IPS-NIHi11 (cell line): ENCODE measurements at places on chromosomes 6 and 20.

GRCh38 chr20:39630215-39630908 is 668.2 kb downstream of the DHX35 start:
- DNase-seq: no peak

GRCh38 chr6:23446469-23446967 is 679.5 kb upstream of the NRSN1 start:
- DNase-seq: peak; percentile 19

- DNase-seq: no peak
Measured at GRCh38 chr6:148082044-148082443, 260.6 kb upstream of the SASH1 start.

GRCh38 chr6:137699031-137699683 is 167.9 kb upstream of the TNFAIP3 start:
- DNase-seq: no peak

DNA sequence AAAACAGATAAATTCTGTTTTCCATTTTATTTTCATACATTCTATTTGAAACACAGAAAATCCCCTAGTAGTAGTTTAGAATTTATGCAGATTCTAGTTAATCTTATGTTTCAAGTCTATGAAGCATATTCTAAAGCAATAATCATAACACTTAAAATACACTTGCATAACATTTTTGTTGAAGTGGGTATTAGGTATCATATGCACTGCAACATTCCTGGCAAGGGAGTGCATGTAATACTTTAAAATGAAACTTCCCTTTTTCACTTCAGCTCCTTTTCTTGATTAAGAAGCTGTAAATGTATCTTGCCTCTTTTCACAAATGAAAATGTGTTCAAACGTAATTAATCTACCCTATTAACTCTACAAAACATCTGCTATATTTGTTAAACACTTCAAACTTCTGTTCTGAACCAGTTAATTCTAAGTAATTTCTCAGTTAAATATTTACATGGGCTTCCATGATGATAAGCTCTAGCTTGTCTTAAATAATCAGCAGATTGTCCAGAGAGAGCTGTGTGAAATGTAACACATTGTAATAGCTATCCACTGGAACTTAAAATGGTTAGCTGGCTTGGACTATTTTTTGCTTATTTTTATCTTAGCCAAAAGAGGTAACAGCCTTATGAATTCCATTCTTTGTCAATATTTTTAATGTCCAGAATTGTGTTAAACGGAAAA is 192.8 kb downstream of the COL19A1 start:
- DNase-seq: no peak

GRCh38 chr6:89554106-89554505 is 84.4 kb downstream of the LYRM2 start:
- no peak for DNase-seq

GRCh38 chr6:17116117-17116440 is 14.2 kb downstream of the STMND1 start:
- DNase-seq: no peak

DNA sequence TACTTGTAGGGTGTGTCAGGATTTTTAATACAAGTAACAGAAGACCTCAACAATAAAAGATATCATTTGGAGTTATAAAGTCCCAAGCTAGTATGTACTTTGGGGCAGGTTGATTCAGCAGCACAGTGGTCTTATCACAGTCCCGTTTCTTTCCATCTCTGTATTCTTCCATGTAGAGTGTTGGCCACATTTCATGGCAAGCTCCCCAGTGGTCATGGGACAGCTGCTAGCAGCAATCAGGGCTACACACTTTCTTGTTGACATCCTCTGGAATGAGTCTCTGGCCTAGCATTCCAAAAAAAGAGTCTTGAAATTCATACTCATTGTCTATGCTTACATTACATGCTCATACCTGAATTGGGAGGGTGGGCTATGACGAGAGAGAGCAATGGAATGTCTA is 53.2 kb downstream of the SOBP start:
- no peak for DNase-seq

GRCh38 chr6:166228839-166229528 is 61.3 kb upstream of the TBXT start:
- no peak for DNase-seq

- DNase-seq: peak; percentile 44
Measured at GRCh38 chr20:2865630-2866029, 7.7 kb upstream of the PTPRA start.

- peak; percentile 48 for DNase-seq
Measured at GRCh38 chr6:112180095-112180820, 74.1 kb downstream of the LAMA4 start.

DNA sequence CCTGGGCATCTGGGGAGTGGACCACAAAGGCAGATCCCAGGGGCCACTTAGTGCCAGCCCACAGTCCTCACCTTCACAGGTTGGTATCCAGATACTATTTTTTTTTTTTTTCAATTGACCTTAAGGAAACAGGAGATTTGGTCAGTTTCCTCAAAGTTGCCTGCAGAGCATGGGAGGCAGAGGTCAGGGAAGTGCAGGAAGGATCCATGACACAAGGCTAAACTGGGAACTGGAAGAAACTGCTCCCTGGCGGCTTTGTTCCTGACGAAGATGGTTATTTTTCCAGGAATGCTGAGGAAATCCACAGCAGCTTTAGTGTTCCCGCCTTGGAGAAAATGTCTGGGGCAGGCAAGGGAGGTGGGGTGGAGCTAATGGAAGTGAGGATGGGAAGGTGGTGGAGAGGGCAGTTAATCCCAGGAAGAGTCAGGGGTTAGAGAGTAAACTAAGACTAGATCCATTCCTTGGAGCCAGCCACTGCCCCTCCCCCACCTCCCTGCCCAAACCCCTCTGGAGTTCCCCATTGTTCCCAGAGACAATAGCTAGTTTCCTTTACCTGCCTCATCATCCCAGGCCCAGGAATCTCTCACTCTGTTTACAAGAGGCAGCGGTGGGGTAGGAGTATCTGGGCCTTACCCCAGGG is 14.3 kb upstream of the MYMX start:
- DNase-seq: peak; percentile 63

DNA sequence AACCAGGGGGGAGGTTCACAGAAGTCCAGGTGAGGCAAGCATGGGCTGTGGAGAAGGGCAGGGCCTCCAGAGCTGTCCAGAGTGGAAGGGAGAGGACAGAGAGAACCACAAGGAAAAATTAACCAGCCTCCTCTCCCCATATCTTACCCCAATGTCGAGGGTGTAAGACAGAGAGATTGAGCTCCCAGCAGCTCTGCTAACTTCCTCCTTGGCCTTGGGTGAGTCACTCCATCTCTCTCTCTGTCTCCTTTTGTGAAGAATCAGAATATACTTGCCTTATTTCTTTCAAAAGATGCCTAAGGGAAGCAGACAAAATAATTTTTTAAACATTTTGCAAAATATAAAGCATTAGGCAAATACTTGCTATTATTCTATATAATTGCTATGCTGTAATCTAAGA is 58.3 kb upstream of the IYD start:
- DNase-seq: no peak

- no peak for DNase-seq
Measured at GRCh38 chr6:136783495-136784270, 8.6 kb downstream of the MAP3K5 start.

- no peak for DNase-seq
Measured at GRCh38 chr20:11387189-11387754, 530.4 kb upstream of the BTBD3 start.

- no peak for DNase-seq
Measured at GRCh38 chr6:4901386-4902061, 102.3 kb downstream of the RPP40 start.

DNA sequence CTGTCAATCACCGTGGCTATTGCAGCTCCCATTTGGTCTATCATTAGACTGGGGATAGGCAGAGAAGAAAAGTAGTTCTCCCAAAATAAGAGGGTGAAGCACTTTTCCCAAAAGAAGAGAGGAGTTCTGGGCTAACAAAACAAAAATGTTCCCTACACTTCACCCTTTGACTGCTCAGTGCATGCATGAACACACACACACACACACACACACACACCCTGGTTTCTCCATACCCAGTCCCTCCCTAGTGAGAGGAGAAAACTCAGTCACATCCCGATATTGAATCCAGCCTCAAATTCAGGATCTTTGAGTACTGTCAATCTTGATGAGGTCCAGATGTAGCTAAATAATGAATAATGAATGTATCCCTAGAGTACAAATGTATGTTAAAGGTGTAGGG is 4.6 kb upstream of the TBPL1 start:
- no peak for DNase-seq

- no peak for DNase-seq
Measured at GRCh38 chr20:56002908-56003800, 2.2 kb downstream of the CBLN4 start.

DNA sequence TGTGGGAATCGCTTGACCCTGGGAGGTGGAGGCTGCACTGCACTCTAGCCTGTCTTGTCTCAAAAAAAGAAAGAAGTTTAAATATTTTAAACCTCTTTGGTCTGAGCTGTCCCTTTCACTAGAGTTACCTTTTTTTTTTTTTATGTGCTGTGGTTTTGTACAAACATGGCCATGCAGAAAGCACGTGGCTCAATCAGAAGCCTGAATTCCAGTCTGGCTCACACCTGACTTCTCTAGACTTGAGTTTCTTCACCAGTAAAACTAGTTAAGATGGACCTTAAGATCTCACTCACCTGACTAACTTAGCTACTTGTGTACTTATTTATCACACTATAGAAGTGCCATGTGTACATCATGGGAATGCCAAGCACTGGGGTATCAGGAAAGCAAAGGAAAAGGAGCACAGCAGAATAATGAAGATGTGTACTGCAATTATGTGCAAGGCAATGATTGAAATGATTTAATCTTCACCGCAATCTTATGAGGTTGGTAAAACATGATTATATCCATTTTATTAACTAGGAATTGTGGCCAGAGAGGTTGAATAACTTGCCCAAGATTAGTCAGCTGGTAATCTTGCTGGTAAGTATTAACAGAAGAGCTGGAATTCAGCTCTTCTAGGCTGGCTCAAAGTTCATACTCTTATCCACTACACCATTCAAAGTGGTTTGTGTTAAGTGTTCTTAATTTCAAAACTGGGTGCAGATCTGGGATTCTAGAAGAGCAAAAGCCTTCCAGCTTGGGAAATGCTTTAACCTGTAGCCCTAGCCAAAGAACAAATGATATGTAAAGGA is 10.7 kb downstream of the HMGN3 start:
- DNase-seq: no peak

- DNase-seq: no peak
Measured at GRCh38 chr20:23232679-23233308, 117.8 kb upstream of the NXT1 start.
